ENCODE measurements at places on chromosomes 11 and 22.

- DNase-seq = peak; percentile 91
Measured at GRCh38 chr11:118916842-118917388, 8.8 kb downstream of the BCL9L start.

DNA sequence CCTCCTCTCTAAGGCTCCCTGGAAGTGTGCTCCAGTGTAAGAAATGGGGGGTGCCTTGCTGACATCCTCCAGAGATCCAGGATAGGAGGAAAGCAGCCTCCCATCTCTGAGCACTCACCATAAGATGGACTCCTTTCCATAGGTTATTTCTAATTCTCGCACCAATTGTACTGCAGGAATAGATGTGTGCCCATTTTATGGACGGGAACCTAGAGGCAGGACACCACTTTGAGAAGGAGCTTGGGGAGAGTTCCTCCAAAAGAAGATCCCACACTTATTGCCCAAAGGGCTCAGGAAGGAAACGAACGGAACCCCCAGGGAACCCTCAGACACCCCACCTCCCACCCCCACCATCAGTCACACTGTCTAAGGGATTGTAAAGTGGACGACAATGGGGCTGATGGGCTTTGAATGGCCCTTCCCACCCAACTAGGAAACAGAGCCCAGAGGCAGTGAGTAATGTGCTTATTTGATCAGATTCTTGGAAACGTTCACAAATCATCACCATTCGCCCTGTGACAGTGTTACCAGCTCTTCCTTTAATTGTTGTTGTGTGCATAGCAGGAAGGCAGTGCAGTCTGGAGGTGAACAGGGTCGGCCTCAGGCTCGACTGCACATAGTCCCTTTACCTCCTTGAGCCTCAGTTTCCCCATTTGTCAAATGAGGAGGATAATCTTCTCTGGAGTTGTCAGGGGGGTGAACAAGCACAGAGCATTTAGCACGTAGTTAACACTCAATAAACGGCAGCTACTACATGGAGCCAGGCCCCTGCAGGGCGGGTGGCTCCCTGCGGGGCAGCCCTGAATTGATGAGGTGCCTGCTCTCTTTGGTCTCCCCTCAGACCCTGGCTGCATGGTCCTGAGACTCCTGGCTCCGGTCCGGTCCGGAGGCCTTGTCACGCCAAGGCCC lies 8.4 kb upstream of the MN1 start:
- no peak for DNase-seq

DNA sequence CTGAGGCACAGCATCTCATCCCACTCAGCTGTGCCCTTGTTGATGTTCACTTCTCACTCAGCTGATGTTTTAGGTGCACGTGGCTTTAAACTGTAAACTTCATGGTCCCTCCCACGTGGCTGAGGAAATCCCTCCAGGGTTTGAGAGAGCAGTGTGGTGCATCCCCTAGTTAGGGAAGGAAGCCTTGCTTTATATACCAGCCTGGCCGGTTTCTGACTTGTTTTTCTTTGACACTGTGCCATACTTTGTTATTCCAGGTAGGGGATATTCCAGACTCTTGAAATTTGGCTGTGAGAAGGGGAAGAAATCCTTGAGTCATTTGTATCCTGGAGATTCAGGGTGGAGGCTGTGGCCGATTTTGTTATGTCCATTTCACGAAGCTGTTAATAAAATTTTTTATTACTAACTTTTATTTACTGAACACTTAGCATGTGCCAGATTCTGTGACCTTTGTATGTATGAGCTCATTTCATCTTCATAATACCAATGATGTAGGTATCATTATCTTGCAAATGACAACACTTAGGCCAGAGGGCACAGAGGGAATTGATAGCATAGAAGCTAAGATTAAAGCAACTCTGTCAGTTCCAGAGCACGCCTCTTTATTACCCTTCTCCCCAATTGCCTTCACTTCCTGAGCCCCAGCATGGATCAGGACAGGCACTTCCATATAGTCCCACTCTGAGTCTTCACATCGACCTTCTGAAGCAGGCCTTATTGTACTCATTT lies 116.6 kb downstream of the NAV2 start:
- no peak for DNase-seq

DNA sequence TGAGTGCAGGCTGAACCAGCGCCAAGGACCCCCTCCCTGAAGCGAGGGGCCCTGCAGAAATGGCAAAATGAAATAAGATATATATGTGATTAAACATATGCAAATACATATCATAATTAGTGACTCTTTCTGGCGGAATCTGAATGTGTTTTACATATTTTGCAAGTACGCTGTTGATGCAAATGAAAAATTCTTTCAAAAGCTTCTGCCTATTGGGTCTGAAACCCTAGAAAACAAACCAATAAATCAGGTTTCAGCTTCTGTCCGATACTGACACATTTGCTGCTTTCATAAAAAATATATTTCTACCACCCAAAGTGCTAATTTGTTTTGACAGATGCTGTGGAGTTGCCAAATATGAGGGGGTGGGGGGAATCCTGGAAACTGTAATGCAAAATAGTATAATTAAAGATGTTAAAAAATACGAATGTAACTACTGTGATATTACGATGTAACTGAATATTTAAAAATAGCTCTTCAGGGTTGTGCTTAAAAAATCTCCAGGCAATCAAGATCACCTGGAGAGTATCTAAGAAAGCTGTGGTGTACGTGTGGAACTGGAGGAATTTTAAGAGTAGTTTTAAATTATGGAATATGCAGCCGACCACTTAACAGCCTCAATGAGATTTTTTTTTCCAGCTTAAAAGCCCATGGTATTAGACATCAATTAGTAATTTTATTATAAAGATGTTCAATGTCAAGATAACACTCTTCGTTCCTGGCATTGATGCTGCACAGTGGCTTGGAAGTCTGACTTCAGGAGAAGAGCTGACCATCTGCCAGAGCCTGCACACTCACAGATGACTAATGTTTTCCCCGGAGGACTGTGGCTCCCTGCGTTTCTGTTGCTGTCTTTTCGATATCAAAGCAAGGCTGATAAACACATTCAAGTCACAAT lies 122.2 kb upstream of the RCN1 start:
- peak; percentile 92 for DNase-seq

- peak; percentile 34 for DNase-seq
Measured at GRCh38 chr11:132312161-132312560, 941.7 kb downstream of the NTM start.
